ENCODE measurements at places on chromosomes 2 and 18.

DNA sequence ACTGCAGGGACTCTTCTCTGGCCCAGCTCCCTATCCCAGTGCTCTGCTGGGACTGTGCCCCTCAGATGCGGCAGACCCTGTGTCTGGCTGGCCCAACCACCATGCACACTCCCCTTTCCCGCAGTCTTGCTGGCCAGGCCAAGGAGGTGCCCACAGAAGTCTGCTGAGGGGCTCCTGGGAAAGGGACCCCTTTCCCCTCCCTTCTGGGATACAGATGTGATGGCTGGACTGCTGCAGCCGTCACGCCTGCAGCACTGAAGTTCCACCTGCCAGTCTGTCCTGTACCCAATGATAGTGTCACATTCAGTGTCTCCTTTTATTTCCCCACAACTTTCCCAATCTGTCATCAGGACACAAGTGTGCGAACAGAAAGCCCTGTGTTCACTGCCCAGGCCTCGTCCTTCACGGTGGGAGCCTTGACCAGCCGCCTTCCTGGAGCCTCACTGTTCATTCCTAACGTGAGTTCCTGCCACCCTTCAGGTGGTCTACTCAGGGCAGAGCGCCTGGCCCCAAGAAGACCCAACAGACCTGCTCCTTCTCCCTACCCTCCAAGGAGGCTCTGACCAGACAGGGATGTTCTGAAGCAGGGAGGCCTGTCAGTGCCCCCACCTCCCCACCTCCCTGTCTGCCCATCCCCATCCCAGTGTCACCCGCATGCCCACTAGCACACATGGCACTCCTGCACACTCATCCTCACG, 47.1 kb downstream of the ANKMY1 start:
- no peak for DNase-seq

- no peak for DNase-seq
These were observed 3.5 kb downstream of the MXD1 start for GRCh38 chr2:69918401-69918800.

- DNase-seq = no peak
These were observed 4.5 kb downstream of the TRABD2A start for GRCh38 chr2:84876369-84876768.

- no peak for DNase-seq
These were observed 35.4 kb downstream of the AAK1 start for GRCh38 chr2:69608109-69608508.

DNA sequence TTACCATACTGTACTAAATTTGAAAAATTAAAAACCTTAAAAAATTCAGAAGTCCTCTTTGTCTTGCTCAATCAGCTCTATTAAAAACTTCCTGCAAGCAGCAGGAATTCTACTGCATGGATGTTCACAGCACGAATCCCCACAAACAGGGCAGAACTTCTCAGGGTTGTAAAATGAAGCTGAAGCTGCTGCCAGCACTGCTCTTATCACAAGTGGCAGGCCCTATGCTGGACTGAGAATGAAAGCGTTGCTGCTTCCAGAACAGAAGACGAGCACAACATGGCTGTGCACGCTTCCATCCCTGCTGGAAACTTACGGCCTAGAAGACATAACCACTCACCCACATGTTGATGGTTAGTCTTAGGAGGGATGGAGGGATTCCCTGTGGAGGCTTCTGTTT, 134.0 kb downstream of the RAB3GAP1 start:
- DNase-seq = no peak

GRCh38 chr2:38666556-38666910, 619 bp downstream of the GALM start:
- no peak for DNase-seq

- DNase-seq = no peak
These were observed 377.4 kb upstream of the ACVR2A start for GRCh38 chr2:147467441-147467840.

- no peak for DNase-seq
These were observed 258.2 kb downstream of the IKZF2 start for GRCh38 chr2:212893216-212893615.

GRCh38 chr18:7683753-7684152, 116.6 kb downstream of the PTPRM start:
- DNase-seq = no peak

- no peak for DNase-seq
These were observed 6.4 kb upstream of the PROC start for GRCh38 chr2:127411653-127412369.

DNA sequence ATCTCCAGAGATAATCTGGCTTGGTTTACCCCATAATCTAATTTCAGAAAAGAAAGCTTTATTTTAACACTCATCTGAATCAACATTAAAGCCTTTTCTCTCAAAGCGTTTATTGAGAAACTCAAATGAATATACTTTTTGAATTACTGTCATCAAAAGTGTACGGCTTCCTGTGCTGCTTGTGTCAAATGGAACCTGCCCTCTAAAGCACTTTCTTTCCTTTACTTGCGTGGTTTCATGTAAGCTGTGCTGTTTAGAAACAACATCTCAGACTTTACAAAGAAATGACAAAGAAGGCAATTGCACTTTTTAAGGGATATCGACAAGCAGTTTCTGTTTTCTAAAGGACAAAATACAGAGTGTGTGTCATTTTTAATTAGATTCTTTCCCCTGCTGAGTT, 35.1 kb downstream of the CYBRD1 start:
- DNase-seq = no peak

- DNase-seq = no peak
These were observed 186.6 kb upstream of the PIK3C3 start for GRCh38 chr18:41768467-41768866.

- DNase-seq = no peak
These were observed 771.7 kb downstream of the CPS1 start for GRCh38 chr2:211328126-211328525.

GRCh38 chr2:42783511-42783910, 8.9 kb downstream of the HAAO start:
- DNase-seq = no peak

- no peak for DNase-seq
These were observed 653.4 kb upstream of the FSHR start for GRCh38 chr2:49807689-49808088.

GRCh38 chr2:224086226-224086914, 47.3 kb upstream of the SERPINE2 start:
- DNase-seq = no peak

DNA sequence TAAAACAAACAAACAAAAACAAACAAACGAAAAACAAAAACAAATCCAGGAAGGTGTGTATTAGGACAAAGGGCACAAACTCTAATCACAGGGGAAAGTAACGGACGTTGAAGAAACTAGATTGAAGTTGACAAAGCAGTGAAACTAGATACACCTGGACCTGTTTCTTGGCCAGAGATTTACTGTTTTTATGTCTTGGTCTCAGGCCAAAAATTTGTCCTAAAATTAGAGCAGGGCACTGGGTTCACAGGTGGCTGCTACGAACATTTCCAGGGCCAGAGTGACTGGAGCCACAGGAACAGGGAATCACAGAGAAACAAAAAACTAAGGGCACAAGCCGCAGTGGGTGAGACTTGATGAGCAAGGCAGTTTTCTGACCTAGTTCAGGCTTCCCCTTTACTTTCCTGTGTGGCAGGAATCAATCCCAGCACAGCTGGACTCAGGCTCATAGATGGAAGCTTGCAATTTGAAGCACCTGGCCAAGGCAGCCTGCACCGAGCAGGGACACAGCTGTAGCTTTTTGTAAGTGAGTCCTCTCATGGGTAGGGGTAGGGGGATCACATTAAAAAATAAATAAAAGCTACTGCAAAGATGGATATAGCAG, 329.4 kb downstream of the DLGAP1 start:
- no peak for DNase-seq

DNA sequence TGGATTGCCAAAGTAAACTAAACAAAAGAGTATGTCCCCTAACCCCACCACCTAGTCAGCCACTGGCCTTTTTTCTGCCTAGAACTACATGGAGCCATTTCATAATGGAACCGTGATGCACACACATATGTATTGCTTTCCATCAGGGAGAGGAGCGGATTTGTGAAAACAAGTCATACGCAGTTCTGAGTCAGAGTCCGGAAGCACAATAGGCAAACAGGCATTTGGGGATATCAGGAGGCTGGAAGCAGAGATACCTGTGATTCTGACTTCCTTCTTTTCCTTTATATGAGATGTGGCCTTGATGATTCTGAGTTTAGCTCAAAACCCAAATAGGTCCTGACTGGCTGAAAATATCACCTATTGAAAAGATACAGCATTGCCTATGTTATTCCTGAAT, 93.5 kb downstream of the TMEM163 start:
- no peak for DNase-seq

DNA sequence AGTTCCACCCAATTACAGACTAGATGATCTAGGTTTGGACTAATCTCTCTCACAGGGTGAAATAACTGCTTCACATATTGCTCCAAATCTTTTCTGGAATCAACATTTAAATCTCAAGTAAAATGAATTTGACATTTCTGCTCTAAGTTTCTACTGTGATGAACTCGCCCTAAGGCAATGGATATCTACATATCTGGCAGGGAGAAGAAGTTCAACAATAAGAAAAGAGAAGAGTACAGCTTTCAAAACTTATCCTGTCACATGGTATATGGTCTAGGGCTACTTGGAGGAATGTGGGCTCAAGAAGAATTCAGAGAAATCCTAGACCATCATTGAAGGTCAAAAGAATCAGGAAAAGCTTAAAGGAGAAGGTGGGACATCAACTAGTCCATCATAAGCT, 440.2 kb downstream of the MBD2 start:
- no peak for DNase-seq

DNA sequence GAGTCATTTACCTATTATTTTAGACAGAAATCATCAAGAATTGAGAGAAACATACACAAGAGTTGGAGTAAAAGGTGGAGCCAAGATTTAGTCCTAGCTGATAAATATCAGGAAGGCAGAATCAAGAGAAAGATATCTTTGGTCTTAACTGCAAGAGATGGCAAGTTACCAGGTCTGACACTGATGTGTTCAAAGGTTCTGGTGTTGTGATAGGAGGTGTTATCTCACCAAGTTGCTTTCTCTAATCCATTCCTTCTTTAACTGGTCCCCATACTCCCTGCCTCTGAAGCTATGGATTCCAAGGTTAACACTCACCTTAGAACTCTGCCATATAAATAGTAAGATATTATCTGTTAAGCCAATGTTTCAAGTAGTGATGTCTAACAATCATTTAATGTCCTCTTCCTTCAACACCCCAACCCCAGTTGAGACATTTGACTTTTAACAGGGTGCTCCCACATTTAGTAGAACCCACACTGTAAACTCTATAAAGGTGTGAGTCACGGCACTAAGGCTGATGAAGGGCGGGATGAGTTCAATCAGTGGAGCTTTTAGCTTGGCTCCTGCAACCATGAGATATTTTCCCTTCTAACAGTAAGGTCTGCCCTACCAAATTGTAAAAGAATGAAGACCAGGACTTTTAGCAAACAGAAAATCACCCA, 333.7 kb downstream of the RND3 start:
- no peak for DNase-seq

DNA sequence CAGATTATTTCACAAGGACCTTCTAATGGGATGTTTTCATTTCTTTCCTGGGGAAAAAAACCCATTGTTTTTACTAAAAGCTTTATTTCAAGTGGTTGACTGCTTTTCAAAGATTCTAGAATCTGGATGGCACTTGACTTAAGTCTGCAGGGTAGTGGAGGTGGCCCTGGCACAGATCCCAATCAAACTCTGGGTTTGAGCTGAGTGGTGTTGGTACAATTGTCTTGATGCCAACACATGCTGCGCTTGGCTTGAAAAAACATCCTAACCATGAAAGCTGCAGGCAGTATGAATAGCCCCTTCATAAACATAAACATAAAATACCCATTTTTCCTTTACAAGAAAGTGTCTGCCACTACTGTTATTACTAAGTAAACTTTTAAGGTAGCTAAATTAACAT, 3.6 kb downstream of the PAPOLG start:
- no peak for DNase-seq

DNA sequence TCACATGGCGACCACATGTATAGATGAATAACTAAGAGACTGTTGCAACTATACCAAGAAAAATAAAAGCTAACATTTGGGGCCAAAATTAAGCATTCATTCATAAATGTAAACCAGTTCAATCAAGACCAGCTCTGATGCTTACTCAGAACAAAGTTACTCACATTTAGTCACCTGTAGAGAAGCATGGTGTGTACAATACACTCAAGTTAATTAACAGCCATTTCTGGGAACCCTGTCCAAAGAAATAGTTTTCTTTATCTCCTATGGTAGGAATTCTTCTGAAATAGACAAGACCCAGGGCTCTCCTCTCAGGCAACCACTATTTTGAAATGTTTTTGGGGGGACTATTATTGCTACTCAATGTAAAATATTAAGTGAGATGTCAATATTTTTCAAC, 1.6 kb downstream of the SCN3A start:
- no peak for DNase-seq

DNA sequence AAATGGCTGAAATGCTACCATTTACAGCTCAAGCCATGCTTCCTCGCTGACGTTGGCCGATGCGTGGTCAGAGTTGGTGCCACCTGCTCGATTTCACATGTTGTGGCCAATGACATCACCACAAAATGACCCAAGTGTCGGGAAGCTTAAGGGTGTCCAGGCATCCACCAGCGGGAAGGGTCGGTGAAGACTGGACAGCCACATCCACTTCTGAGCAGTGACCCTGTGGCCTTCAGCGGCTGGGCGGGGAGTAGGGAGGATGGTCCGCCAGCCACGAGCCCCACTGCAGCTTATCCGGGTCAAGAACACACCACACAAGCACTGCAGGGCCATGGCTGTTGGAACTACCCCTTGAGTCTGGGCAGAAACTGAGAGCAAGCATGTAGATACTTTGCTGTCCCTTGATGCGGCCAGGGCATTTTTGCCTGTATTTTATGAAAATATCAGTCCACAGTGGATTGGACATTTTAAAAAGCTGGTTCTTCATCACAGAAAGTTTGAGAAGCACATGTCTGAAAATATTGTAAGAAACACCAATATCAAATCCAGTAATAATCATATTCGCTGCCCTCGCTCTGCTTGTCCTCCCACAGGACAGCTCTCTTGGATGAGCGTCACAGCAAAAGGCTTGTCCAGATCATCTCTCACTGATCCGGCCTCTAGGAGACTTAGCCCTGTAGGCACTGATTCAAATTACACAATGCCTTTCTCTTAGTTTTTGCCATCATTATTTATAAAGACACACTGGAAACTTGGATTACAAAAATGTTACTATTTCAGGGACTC, 174.0 kb downstream of the TWIST2 start:
- no peak for DNase-seq

- DNase-seq = no peak
These were observed 705.6 kb upstream of the ID2 start for GRCh38 chr2:7976206-7976605.

All from T follicular helper cell (primary cell).